ENCODE measurements at places on chromosomes 3 and 15.

DNA sequence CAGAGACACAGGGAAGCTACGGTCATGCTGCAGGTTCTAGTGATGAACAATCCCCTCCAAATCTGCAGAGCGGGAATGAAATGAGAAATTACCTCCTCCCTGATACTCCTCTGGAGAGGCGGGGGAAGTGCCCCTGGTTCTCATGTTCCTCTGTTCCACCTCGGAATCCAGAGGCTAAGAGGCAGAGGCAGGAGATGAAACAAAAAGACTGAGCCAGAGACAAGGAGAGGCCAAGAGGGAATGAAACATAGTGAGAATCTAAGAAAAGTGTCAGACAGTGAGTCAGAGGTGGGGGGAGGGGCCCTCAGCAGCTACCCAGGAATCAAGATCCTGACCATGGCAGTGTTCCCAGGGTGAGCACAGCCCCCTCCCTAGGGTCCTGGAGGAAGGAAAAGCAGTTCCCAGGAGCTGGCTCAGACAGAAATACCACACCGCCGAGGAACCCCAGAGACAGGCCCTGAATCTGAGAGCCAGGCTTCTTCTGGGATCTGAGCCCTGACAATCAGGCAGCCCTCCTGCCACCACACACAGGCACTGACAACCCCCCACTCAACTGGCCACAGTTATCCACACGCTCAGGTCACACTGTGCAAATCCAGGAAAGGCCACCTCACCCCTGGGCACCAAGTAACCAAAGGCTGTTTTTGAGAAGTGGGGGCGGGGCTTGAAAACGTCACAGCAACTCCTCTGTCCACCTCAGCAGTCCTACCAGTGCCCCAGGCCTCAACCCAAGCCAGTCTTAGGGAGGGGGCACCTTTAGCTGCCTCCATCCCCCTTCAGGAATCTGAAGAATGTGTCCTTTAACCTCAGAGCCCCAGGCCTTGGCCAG, 2.4 kb downstream of the CSRNP1 start:
- DNase-seq: peak; percentile 40

DNA sequence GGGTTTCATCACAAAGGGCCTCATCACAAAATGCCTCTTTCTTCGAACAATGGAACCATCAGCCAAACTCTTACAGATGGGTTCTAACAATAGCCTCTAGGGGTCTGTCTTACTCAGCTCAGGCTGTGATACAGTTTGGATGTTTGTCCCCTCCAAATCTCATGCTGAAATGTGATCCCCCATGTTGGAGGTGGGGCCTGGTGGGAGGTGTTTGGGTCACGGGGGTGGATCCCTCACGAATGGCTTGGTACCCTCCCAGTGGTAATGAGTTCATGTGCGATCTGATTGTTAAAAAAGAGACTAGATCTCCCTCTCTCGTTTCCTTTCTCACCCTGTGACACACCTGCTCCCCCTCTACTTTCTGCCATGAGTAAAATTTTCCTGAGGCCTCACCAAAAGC, 47.9 kb upstream of the LIPC start:
- DNase-seq: no peak

- DNase-seq: no peak
Measured at GRCh38 chr3:12541625-12542024, 3.7 kb downstream of the MKRN2OS start.

DNA sequence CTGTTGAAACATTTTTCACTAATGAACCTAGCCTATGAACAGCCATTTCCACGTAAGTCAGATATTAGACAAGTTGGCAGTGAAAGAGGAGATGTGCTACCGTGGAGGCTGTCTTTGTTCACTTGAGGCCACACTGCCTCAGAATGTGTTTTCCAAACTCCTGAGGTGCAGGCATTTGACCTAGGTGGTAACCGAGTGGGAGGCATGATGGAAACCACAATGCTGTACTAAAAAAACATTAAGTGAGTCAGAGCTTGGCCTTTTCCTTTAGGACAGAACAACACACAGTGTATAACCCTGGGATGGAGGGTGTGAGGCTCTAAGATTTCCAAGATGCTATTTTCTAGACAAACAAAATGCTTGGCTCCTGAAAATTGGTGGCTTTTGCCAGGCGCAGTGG, 406.3 kb downstream of the SOX2 start:
- no peak for DNase-seq

DNA sequence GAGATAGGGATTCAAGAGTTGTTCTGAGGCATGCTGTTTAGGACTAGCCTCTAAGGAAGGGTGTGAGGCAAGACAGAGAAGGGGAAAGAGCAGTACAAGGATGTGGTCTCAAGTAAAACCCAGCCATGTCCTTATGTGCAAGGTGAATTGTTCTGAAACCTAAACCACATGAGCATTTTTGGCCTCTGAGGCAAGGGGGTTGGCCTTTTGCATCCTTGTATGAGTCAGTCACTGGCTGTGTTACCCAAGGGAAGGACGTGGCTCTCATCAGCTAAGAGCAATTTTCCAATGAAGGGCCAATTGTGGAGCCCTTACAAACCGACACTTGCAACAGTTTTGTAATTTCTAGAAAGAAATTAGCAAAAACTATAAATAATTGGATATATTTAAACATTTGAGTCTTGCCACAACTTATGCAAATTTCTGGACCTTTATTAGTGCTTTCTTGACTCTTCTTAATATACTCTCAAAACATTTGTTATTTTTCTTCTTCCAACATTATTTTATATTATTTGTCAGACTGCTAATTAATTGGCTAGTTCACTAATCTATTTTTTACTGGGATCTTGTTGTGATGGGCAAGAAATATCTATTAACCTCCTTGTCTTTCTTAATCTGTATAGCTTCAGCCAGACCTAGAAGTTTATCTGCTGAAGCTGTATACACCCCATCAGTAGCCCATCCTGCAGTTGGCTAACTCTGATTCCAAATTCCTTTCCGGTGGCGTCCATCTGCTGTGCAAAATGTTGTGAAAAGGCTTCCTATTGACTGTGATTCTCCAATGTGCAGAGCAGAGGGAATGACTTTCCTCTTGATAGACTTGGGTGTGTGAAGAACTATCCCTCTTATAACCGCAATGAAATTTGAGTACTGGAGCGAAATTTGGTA, 97.7 kb upstream of the P2RY1 start:
- DNase-seq: no peak

- no peak for DNase-seq
Measured at GRCh38 chr15:50702762-50703334, 16.3 kb upstream of the TRPM7 start.

DNA sequence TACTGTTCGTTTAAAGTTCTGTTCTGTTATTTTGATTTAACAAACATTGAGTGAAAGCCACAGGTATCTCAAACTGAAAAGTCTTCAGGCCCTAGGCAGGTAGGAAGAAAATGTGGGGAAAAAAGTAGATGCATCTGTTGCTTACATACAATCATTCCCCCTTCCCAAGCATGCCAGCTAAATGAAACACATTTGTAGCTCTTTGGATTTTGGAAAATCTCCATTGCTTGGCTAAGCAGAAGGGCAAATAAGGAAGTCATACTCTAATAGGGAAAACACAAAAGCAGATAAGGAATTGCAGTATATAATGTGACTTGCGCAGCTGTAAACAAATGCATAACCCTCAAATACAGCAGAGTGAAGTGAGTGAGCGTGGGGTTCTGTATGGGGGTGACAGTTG, 375.9 kb downstream of the FGF12 start:
- no peak for DNase-seq
